ENCODE measurements at places on chromosomes 5 and 9.

GRCh38 chr5:6804766-6805501, 91.7 kb downstream of the TENT4A start:
- peak; percentile 63 for DNase-seq

DNA sequence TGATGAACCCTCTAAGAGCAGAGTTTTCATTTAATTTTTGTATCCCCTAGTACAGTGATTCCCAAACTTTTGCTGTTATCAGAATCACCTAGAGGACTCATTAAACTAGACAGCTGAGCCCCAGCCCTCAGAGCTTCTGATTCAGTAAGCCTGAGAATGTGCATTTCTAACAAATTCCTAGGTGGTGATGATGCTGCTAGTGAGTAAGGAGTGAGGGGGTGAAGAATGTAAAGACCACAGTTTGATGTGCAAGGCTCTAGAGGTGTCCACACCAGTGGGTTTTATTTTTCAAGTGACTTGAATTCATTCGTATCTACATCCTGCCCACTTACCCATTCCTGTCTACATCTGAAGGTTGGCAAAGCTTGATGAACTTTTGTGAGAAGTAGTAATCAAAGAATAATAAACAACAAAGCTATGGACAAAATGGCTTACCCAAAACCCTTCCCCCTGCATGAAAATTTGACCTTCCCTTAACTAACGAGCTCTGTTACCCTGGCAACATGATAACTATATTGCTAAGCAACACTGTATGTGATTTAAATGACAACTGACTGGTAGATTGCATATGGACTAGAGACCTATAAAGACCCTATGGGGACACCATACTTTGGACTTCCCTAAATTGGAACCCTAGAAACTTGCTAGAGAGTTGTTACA, 35.2 kb downstream of the DTWD2 start:
- DNase-seq, result peak; percentile 36

GRCh38 chr9:69987457-69987856, 56.2 kb upstream of the MAMDC2 start:
- no peak for DNase-seq

DNA sequence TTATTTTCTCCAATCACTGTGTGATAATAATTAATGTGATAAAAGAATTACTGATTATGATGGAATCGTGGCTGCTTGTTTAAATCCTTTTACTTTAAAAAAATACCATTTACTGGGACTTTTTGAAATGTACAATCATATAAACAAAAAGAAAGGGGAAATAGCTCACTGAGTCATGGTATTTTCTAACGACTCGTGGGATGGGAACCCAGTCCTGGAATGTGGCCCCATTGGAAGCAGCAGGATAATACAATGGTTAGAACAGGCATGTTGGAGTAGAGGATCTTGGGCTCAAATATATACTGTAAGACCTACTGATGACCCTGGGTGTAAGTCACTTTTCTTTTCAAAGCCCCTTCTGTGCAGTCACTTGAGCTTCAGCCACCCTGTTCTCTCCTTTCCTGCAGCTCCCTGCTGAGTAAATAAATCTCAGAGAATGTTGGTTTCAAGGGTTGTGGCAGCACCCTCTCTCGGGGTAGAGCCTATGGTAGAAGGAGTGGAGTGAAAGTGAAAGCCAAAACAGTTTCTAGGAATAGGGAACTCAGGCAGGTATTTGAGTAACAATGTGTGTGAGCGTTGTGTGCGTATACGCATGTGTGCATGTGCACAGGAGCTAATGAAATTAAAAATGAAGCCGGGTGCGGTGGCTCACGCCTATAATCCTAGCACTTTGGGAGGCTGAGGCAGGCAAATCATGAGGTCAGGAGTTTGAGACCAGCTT, 40.8 kb upstream of the LARP1 start:
- peak; percentile 55 for DNase-seq

DNA sequence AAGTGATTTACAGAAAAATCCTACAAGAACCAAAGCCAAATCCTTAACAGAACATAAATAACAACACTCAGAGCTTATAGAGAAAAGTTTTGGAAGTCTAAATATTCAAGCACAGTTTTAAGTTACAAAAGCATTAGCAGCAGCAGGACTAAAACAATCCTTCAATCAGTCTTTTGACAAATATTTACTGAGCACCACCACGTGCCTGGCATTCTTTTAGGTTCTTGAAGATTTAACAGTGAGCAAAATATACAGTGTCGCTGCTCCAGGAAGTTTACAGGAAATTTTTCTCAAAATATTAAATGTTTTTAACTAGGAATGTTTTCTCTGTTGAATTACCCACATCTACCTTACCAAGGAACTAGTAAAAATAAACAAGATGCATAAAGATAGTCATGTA, 11.4 kb downstream of the EPB41L4A start:
- DNase-seq, result no peak

- peak; percentile 44 for DNase-seq
Measured at GRCh38 chr9:116855881-116856662, 169.0 kb downstream of the TRIM32 start.

DNA sequence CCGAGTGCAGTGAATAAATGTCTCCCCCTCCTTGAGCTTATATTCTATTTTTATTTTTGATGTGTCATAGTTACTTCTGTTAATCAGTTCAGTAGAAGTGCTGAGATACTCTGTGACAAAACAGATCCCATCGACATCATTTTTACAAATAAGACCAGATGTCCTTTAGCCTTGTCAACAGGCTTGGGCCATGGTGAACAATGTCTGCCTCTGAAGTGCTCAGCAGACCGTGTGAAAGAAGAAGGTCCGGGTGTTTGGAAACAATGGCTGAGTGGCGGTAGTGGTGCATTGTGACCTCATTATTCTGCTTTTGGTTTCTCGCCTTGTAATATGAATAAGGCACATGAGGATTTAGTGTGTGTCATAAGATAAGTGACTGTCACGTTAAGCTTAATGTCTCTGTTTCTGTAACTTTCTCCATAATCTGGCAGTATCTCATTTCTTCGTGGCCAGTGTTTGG, 71.2 kb downstream of the SYK start:
- DNase-seq, result peak; percentile 47

- no peak for DNase-seq
Measured at GRCh38 chr5:170644501-170644900, 139.0 kb upstream of the GABRP start.

DNA sequence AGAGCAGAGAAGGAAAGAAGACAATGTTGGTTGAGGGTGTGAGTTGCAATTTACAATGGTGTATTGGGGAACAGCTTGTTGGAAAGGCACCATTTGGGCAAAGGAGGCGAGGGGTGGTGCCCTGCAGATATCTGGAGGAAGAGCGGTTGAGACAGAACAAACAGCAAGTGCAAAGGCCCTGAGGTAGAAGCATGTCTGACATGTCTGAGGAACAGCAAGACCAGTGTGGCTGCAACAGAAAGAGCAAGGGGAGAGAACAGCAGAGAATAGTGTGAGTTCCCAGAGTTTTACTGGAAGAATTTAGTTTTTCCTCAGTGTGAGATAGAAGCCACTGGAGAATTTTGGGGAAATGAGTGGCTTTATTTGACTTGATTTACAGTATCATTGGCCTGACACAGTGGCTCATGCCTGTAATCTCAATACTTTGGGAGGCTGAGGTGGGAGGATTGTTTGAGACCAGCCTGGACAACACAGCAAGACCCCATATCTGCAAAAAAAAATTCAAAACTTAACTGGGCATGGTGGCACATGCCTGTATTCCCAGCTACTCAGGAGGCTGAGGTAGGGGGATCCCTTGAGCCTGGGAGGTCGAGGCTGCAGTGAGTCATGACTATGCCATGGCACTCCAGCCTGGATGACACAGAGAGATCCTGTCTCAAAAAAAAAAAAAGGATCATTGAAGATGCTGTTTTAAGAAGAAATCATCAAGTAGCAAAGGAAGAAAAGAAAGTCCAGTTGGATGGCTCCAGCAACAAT, 13.6 kb downstream of the CMBL start:
- peak; percentile 40 for DNase-seq

- DNase-seq, result no peak
Measured at GRCh38 chr5:174399411-174399810, 325.0 kb upstream of the MSX2 start.

- peak; percentile 70 for DNase-seq
Measured at GRCh38 chr5:36928947-36929346, 52.4 kb downstream of the NIPBL start.

DNA sequence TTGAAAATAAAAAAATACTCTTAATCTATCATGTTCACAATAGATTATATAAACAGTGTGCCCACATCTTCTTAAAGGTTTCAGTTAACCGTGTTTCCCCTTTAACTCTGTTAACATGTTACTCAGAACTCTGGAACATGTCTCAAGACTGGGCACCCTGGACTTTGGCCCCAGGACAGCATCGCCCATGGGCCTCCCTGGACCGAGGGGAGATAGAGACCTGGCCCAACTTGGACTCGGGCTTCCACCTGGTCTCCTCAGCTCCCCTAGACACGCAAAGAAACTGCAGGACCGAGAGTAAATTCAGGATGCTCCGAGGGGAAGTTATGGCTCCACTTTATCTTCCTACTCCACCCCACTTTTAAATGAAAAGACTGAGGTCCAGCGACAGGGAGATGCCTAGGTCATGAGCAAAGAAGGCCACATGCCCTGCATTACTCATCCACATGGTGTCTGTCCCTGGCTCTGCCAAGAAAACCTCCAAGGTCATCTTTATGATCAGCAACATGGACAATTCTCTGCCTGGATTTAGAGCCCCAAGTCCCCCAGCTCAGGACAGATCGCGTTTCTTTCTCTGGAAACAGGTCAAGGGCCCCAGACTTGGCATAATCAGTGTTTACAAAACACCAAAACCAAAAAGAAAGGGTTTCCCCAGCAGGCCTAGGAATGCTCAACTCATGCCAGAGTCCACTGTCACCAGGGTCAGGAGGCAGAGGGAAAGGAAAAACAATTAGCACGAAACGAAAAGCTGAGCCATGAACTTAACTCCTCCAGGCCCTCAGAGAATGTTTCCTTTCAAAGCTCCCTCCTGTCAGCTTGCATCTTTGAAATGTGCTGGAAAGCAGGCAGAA, 17.4 kb downstream of the GPX3 start:
- DNase-seq, result peak; percentile 82

GRCh38 chr9:137205126-137206069, at the start of the genes NDOR1 and TMEM203:
TSS of gene NDOR1 (plus strand) at chr9:137205700. CDS start at chr9:137205778, 78 bp downstream.
TSS of gene TMEM203 (minus strand) at chr9:137205648. CDS start at chr9:137205414, 234 bp downstream.
- DNase-seq, result peak; percentile 94

- no peak for DNase-seq
Measured at GRCh38 chr5:40916226-40916625, 6.9 kb downstream of the C7 start.

DNA sequence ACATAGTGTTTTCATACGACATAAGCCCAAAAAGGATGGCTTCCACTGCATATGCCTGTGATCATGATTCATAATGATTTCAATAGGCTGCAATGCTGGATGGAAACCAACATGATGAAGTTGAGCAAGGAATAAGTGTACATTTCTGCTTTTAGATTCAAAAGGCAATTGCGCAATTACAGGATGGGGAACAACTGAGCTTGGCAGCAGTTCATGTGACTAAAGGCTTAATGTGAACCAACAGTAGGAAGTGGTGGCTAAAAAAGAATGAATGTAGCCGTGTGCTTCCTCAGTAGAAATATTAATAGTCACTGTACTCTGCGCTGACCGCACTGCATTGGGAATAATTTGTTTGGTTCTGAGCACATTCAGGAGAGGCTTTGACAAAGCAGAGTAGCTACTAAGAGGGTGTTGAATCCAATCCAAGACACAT, 51.2 kb downstream of the SLC1A3 start:
- peak; percentile 100 for DNase-seq

GRCh38 chr9:19510907-19511306, 102.1 kb downstream of the ACER2 start:
- no peak for DNase-seq

DNA sequence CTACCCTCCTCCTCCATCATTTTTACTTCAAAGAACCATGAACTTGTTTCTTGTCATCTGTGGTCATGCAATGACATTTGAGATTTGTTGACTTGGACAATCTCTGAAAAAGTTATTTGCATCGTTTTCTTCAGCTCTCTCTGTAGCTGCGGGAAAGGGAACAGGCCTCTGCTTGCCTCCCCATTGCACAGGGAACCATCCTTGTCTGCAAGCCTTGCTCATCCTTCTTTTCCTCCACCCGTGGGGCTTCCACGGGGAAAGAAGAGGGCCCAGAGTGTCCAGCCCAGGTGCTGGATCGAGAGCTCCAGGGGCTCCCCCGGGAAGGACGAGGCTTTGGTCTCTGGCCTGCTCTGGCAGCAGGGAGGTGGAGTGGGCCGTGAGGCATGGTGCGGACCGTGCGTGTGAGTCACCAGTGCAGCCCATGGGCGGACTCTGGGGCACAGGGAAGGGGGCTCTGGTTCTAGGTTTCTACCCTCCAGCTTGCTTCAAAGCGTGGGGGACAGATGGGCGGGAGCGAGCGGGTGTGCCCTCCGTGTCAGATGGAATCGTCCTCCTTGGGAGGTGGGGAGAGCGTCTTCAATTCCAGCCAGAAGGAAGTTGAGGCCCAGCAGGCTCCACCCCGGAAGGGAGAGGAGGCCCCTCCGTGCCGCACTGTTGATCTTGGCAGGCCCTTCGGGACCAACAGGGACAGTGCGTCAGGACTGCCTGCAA, 6.0 kb upstream of the IRX4 start:
- DNase-seq, result no peak

- DNase-seq, result peak; percentile 97
Measured at GRCh38 chr5:141636413-141637122, at the start of the genes HDAC3 and RELL2. TSS of gene HDAC3 (minus strand) at chr5:141636849. CDS start at chr5:141636790, 59 bp downstream. TSS of gene RELL2 (plus strand) at chr5:141636997. CDS start at chr5:141638226, 1,229 bp downstream.

DNA sequence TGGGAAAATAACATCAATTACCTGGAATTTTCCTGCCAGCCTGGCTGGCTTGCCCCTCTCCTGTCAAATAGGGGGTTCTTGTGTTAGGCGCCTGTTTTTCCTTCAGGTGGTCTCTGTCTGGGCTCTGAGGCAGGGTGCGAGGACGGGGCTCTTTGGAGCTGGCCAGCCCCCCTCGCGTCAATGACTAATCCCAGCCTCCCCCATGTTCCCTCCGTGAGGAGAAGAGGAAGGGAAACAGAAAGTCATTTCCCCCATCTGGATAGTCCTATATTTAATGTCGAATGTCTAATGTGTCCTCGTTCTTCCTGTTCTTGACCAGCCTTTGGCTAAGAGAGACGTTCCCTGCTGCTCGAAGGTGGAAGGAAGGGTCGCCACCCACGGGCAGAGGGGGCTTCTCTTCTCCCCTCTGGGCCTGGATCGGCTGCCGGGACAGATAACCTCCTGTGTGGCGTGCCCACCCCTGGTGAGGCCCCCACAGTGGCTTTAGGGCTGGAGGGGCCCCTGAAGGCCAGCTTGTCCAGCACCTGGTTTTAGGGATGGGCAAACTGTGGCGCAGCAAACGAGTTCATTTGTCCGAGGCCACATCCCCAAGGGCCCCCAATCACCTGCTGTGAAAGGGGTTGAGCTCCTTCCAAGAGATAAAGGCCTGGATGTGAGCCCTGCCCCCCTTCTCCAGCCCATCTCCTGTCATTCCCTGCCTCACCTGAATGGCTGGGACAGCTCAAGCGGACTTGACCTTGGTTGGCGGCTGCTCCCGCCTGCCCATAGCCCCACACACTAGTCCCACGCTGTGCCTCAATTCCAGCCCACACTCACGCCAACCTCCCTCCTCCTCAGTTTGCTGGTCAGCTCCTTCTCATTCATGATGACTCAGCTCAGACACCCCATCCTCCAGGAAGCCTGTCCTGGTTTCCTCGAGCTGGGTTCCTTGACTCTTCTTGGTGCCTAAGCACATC, 35.9 kb upstream of the UNC5A start:
- DNase-seq, result no peak

DNA sequence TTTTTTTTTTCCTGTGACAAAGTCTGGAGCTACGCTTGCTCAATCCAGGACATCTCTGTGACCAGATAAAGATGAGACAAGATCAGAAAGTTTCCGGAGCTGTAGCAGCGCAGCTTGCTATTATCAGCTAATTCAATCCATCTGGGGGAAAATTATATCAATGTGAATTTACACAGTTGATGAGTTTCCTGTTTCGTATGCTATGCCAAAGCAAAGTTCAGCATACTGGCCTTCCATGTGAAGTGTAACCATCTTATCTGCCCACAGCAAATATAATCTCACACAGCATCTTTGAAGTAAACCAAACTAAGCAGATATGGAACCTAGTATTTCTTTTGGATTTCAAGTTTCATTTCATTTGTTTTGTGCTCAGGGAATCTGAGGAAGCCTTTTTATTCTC, 1767.7 kb downstream of the EFNA5 start:
- peak; percentile 36 for DNase-seq
